HepG2 (cell line): ENCODE measurements at places on chromosomes 1 and 21. TPM values are rescaled to one million over a fixed set of nuclear protein-coding genes. Genes with fewer than 3 reads are reported as not detected.

DNA sequence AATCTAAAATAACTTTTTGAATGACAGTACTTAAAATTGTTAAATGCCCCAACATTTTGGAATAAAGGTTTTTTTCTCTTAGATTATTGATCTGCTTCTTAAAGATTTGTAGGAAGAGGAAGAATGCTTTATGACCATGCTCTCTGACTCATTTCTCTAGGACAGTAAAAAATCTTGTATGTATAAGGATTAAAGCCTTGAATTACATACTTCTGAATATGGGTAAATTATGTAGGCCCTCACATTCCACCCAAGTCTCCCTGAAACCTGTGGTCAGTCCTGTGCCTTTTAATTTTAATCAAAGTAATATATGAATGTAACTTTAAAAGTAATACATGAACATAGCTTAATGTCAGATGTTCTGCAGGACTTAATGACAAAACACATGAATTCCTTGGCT lies 50.5 kb downstream of the ABCD3 start:
- no peak overlapping the region for H3K27ac ChIP-seq
- no peak overlapping the region for H3K4me3 ChIP-seq
- no peak for DNase-seq
- H3K27me3 ChIP-seq = no peaks in the 10 kb centered on the region
- H3K36me3 ChIP-seq = peaks cover 9% of the 10 kb centered on the region

- no peak for DNase-seq
- no peaks in the 10 kb centered on the region for H3K36me3 ChIP-seq
- no peak overlapping the region for H3K27ac ChIP-seq
- peaks cover 18% of the 10 kb centered on the region; the same call in 2 of the 3 replicates for H3K27me3 ChIP-seq
Observed at GRCh38 chr1:14681182-14681581, 82.7 kb downstream of the KAZN start.

- no peak for DNase-seq
- H3K36me3 ChIP-seq = no peaks in the 10 kb centered on the region
- H3K4me1 ChIP-seq = peaks cover 37% of the 10 kb centered on the region
- no peak overlapping the region for H3K27ac ChIP-seq
Observed at GRCh38 chr1:169495916-169496315, 10.2 kb upstream of the SLC19A2 start.

GRCh38 chr21:15421441-15421881 lies 308.3 kb upstream of the USP25 start:
- H3K27me3 ChIP-seq = no peaks in the 10 kb centered on the region
- H3K36me3 ChIP-seq = no peaks in the 10 kb centered on the region; the same call in 2 of the 3 replicates

GRCh38 chr21:37006486-37007291 lies at the start of gene RIPPLY3:
Gene RIPPLY3 (plus strand): TSS chr21:37006702. CDS start chr21:37006773, 71 bp downstream.
- H3K27ac ChIP-seq = no peak within 1 kb of the TSS
- no peaks in the 10 kb centered on the region for H3K27me3 ChIP-seq
- DNase-seq = no peak
- peak within 1 kb of the TSS; percentile 59 for H3K4me3 ChIP-seq

- H3K27me3 ChIP-seq = no peaks in the 10 kb centered on the region
- H3K36me3 ChIP-seq = no peaks in the 10 kb centered on the region
- no peak overlapping the region for H3K27ac ChIP-seq
- H3K4me3 ChIP-seq = no peak overlapping the region
- no peak for DNase-seq
- peaks cover 31% of the 10 kb centered on the region for H3K4me1 ChIP-seq
Observed at GRCh38 chr1:59288046-59288445, 8.8 kb upstream of the FGGY start.

GRCh38 chr21:38355992-38356781 lies 99.4 kb downstream of the KCNJ15 start:
- H3K27ac ChIP-seq = no peak overlapping the region
- no peaks in the 10 kb centered on the region for H3K27me3 ChIP-seq
- no peaks in the 10 kb centered on the region for H3K4me1 ChIP-seq
- peak; percentile 28 for DNase-seq

DNA sequence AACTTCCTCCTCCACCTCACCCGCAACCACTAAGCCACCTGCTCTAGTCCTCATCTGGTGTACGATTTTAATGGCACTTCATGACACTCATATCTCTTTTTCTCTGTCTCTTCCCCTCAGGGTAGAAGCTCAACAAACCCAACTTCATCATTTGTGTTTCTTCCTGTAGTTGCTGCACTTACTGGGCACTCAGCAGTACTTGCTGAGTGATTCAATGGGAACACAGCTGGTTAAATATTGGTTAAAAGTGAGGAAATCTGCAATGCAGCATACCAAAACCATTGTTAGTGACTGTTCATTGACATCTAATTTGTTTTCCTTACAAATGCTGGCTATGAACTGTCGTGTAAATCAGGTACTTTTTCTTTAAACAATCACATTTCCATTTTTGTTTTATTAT lies 541.1 kb upstream of the PRMT6 start:
- H3K4me3 ChIP-seq = no peak overlapping the region
- DNase-seq = no peak
- H3K4me1 ChIP-seq = no peaks in the 10 kb centered on the region
- no peaks in the 10 kb centered on the region for H3K36me3 ChIP-seq
- H3K27me3 ChIP-seq = no peaks in the 10 kb centered on the region

GRCh38 chr1:232921381-232921780 lies 29.0 kb upstream of the NTPCR start:
- H3K36me3 ChIP-seq = no peaks in the 10 kb centered on the region
- H3K4me3 ChIP-seq = no peak overlapping the region
- no peaks in the 10 kb centered on the region for H3K27me3 ChIP-seq
- H3K4me1 ChIP-seq = no peaks in the 10 kb centered on the region

DNA sequence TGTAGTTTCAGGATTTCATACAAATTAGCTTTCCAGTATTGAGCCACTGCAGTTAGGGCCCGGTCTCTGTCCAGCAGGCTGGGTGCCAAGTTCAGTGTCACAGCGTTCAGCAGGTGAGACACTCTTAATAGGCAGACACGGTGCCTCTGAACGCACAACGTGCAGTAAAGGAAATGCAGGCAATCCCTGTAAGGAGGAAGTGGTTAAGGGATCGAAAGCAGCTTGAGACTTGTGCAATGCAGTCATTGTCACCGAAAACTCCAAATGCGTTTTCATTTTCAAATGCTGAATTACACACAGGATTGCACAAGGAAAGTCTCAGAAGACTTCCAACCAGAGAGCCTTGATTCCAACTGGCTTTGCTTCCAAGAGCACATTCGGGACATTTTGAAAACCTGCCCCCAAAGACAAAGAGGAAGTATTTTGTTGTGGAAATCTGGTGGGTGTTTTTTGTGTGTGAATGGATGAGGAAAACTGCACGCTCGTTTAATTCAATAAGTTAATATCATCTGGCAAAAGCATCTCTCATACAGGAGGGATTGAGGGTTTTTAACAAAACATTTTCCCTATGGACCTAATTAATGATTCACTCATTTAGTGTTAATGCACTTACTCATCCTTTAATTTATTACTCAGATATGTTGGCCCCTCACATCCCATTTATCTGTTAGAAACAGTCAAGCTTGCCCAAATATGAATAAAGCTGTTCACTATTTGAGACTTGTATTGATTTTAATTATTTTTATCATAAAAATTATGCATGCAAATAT lies 61.6 kb downstream of the PTGS2 start:
- no peak overlapping the region for H3K4me3 ChIP-seq
- no peak for DNase-seq
- no peak overlapping the region for H3K27ac ChIP-seq
- H3K4me1 ChIP-seq = no peaks in the 10 kb centered on the region

- peaks cover 29% of the 10 kb centered on the region for H3K4me1 ChIP-seq
- no peak for DNase-seq
- no peak overlapping the region for H3K27ac ChIP-seq
- H3K4me3 ChIP-seq = no peak overlapping the region
Observed at GRCh38 chr1:147542569-147542897, 1.2 kb downstream of the BCL9 start.

DNA sequence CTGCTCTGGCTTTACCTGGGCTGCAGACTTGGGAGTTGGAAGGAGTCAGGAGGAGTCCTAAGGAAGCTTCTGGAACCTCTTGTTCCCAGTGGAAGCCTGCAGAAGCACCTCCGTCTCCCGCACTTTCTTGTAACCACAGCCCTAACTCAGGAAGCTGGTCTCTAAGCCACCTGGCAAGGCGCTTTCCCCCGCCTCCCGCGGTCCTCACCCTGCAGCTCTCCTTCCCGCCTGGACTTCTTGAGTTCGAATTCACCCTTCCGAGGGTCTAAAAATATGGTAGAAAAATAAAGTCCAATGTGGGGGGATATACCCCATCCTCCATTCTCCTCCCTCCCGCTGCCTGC lies 15.1 kb downstream of the PAX7 start:
- H3K36me3 ChIP-seq = no peaks in the 10 kb centered on the region
- H3K4me3 ChIP-seq = no peak overlapping the region
- no peak for DNase-seq
- H3K4me1 ChIP-seq = peaks cover 42% of the 10 kb centered on the region
- H3K27me3 ChIP-seq = peaks cover 94% of the 10 kb centered on the region

DNA sequence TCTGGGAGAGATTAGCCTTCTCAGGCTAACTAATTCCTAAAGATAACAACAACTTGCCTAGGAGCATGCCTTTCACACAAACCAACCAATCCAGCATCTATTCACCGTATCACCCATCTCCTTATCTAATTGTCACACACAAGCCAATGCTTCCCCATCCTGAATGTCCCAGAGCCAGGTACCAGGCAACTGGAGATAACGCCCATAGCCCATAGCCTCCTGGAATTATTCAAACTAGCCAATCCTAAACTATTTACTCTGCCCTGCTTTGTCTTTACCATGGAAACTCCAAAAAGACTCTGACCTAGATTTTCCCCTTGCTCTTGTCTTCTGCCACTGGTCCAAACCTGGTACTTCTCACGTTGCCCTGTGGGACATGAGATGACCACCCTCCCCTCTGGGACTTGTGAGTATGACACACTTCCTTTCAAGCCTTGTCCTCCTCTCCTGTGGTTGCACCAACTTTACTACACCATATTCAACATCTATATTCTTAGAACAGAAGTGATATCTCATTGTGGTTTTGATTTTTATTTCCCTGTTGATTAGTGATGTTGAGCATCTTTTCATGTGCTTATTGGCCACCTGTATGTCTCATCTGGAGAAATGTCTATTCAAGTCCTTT lies 8.8 kb upstream of the ATG4C start:
- DNase-seq = no peak
- H3K36me3 ChIP-seq = no peaks in the 10 kb centered on the region
- no peak overlapping the region for H3K27ac ChIP-seq
- H3K4me3 ChIP-seq = no peak overlapping the region
- peaks cover 11% of the 10 kb centered on the region for H3K4me1 ChIP-seq
- H3K27me3 ChIP-seq = no peaks in the 10 kb centered on the region

DNA sequence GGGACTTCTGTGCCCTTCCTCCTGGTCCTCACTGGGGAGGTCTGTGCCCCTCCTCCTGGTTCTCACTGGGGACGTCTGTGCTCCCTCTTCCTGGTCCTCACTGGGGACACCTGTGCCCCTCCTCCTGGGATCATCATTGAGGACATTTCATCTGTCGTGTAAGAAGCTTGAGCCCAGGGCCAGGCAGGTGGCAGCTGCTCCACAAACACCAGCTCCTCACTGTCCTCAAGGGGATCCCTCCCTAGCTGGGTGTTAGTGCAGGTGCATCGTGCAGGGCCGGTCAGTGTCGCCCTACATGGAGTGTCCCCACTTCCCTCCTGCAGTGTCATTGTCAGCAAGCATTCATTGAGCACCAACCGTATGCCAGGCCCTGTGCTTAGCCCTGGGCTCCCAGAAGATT lies 312.7 kb downstream of the PTPRU start:
- DNase-seq = no peak
- H3K4me1 ChIP-seq = no peaks in the 10 kb centered on the region
- H3K4me3 ChIP-seq = no peak overlapping the region
- H3K36me3 ChIP-seq = no peaks in the 10 kb centered on the region
- H3K27ac ChIP-seq = no peak overlapping the region
- no peaks in the 10 kb centered on the region for H3K27me3 ChIP-seq

GRCh38 chr1:156858959-156859522 lies at the start of gene INSRR:
Gene INSRR (minus strand): TSS chr1:156859117. CDS start chr1:156858621, 496 bp downstream.
- H3K4me3 ChIP-seq = no peak within 1 kb of the TSS
- DNase-seq = no peak
- H3K4me1 ChIP-seq = peaks cover 24% of the 10 kb centered on the region
- peaks cover 85% of the 10 kb centered on the region for H3K27me3 ChIP-seq
- H3K27ac ChIP-seq = no peak within 1 kb of the TSS

DNA sequence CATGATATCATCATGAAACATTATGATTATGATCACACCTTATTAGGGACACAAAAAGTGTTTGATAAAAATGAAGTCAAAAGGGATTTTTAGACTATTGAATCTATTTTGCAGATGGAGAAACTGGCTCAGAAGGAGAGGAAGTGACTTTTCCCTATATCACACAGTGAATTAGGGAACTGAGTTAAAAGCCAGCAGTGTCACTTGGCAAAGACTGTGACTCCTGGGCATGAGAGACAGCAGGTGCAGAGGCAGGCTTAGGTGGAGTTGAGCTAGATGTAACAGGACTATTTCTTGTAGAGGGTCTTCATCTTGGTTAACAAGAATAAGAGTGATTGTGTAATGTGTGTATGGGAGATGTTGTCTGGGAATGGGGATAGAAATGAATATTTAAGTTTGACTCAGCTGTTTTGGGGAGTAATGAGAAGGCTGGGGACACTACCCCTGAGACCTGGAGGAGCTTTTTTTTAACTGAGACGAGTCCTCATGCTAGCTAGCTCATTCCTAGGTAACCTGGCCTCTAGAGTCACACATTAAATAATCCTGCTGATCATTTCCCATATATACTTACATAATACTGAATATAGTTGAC lies 1.0 kb upstream of the CD84 start:
- H3K36me3 ChIP-seq = no peaks in the 10 kb centered on the region
- no peak overlapping the region for H3K4me3 ChIP-seq
- DNase-seq = no peak

GRCh38 chr1:113975211-113975895 lies 3.9 kb upstream of the OLFML3 start:
- no peak overlapping the region for H3K4me3 ChIP-seq
- no peak overlapping the region for H3K27ac ChIP-seq
- peaks cover 22% of the 10 kb centered on the region for H3K4me1 ChIP-seq
- H3K36me3 ChIP-seq = peaks cover 18% of the 10 kb centered on the region

- H3K36me3 ChIP-seq = no peaks in the 10 kb centered on the region
- no peak for DNase-seq
- peak overlapping the region; percentile 82 for H3K27ac ChIP-seq
- peaks cover 43% of the 10 kb centered on the region for H3K4me1 ChIP-seq
Observed at GRCh38 chr1:93079685-93080141, 630 bp downstream of the MTF2 start.

The CD48 gene
- polyA plus RNA-seq = not detected in 2 replicates

The SNX7 gene
- 12.4 and 14.3 TPM in 2 replicates for polyA plus RNA-seq

The CYP4A11 gene
- polyA plus RNA-seq = not detected in 2 replicates

The DNAJB4 gene
- polyA plus RNA-seq = 3.0 and 4.4 TPM in 2 replicates

The FOXO6 gene
- not detected in 2 replicates for polyA plus RNA-seq

The CFHR2 gene
- polyA plus RNA-seq = 0.08 TPM in 1 of 2 replicates, not detected in the other

The TIAM1 gene
- polyA plus RNA-seq = 0.13 and 0.24 TPM in 2 replicates

The KCNT2 gene
- not detected in 2 replicates for polyA plus RNA-seq

The ZNF697 gene
- 2.3 and 2.5 TPM in 2 replicates for polyA plus RNA-seq

The C1orf74 gene
- 0.33 and 0.40 TPM in 2 replicates for polyA plus RNA-seq

The OPRD1 gene
- 0.01 and 0.03 TPM in 2 replicates for polyA plus RNA-seq

The SPRR2A gene
- not detected in 2 replicates for polyA plus RNA-seq

The RHBG gene
- polyA plus RNA-seq = 61.8 and 90.0 TPM in 2 replicates

The HOOK1 gene
- polyA plus RNA-seq = 9.1 and 11.3 TPM in 2 replicates
